ENCODE measurements at places on chromosomes 4 and X.

- DNase-seq, result no peak
Observed at GRCh38 chr4:157804986-157805385, 367.8 kb downstream of the GASK1B start.

- no peak for DNase-seq
Observed at GRCh38 chrX:41686788-41687187, 2.0 kb upstream of the GPR34 start.

GRCh38 chr4:999882-1000425 lies 6.8 kb upstream of the SLC26A1 start:
- no peak for DNase-seq

DNA sequence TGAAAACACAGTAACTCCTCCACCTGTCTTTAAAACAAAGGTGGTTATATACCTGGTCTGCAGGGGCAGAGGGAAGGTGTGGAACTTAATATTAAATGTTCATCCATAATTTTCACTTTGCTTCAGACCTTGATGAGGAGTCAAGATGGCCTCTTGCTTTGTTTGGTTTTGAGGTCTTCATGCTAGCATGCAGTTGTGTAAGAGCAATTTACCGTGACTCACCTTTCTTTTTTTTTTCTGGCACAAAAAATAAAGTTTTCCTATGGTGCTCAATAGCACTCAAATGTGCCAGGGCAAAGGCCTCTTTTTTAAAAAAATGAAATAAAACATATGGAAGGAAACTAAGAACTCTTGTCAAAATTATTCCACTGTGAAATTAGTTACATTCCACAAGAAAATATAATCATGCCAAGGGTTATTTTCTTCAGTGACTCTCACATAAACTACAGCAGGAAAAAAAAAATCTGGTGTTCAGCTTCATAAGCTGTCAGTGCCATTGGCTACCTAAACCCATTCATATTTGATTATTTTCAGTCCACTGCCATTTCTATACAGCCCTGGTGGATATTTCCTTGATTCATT lies 128.2 kb downstream of the SLC7A11 start:
- no peak for DNase-seq

GRCh38 chrX:19190902-19191301 lies 68.6 kb upstream of the ADGRG2 start:
- DNase-seq, result no peak

DNA sequence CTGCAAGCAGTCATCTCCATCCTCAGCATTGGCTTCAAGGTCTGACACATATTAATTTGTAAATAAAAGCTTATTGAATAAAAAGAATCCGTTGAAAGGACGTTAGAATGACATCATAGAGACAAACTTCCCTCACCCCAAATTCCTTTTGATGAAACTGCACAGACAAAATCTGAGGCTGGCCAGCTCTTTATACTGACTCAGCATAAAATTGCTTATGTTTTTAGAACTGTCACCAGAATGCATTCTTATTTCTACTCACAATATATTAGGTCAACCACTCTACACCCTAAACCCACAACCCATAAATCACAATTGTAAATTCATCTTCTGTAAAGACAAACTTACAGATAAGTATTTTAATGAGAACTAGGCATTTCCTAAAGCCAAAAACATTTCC lies 359.2 kb upstream of the TEX13C start:
- no peak for DNase-seq

- DNase-seq, result no peak
Observed at GRCh38 chrX:14014526-14014925, 15.2 kb downstream of the GEMIN8 start.

DNA sequence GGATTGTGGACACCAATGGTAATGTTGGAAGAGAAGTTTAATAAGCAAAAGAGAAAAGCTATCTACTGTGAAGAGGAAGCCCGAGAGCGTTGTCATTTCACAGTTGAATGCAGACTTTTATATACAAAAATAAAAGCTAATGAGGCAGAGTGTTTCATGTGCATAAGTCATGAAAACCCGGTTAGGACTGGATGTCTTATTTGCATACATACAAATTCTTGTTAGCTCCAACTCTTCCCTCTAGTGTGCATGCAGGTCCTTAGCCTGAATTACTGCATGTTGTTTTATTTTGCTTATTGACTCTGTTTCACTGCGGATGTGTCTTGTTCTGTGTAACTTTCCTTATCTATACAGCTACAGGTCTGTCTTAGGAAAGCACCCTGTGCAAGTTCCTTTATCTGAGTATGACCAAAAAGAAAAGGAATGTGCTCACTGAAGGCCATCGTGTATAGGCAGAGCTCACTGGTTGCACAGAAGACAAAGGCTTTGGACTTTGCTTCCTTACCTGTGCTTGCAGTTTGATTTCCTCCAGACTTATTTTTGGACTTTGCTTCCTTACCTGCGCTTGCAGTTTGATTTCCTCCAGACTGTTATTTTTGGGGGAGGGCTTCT lies 25.1 kb upstream of the UGT2B11 start:
- no peak for DNase-seq
